Naive thymus-derived CD4-positive, alpha-beta T cell (primary cell): ENCODE measurements at places on chromosomes 7 and 10.

- DNase-seq, result no peak
Measured at GRCh38 chr7:121774563-121774962, 98.4 kb upstream of the PTPRZ1 start.

DNA sequence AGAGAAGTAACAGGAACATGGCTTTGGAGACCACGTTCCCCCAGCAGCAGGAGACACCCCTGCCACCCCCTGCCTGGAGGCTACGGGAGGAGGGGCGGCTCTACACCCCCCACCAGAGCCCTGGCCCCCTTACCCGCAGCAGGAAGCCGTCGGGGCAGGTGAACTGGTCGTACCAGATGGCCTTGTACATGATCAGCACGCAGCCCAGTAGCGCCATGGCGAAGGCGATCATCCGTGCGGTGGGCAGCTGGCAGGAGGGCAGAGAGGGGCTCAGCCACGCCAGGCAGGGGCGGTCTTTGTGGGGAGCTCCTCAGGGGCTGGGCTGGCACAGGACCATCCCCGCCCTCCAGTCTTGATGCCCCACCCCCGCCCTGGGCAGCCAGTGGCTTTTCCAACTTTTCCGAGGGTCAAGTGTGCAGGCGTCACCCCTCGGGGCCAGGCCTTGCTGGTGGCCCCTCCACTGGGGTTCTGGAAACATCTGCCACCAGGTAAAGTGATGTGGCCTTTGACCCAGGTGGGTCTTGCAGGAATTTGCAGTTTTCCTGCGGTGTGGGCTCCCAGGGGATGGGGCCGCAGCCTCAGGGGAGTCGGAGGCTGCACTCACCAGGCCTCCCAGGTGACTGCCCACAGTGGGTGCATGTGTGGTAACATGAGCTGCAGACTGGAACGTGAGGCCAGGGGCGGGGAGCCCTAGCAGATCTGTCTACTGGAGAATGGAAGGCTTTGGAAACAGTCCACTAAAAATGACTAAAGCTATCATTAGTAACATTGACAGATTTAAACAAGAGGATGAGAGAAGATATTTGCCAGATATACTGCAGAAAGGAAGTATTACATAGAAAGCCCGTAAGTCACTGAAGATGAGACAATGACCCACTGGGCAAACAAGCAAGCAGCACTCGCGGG is 9.7 kb downstream of the CALY start:
- DNase-seq, result no peak

- no peak for DNase-seq
Measured at GRCh38 chr10:1024103-1024502, 1.6 kb downstream of the IDI2 start.

- no peak for DNase-seq
Measured at GRCh38 chr10:5503477-5503835, 4.1 kb upstream of the CALML5 start.

GRCh38 chr7:134932707-134933370 is 53.5 kb upstream of the AGBL3 start:
- no peak for DNase-seq

DNA sequence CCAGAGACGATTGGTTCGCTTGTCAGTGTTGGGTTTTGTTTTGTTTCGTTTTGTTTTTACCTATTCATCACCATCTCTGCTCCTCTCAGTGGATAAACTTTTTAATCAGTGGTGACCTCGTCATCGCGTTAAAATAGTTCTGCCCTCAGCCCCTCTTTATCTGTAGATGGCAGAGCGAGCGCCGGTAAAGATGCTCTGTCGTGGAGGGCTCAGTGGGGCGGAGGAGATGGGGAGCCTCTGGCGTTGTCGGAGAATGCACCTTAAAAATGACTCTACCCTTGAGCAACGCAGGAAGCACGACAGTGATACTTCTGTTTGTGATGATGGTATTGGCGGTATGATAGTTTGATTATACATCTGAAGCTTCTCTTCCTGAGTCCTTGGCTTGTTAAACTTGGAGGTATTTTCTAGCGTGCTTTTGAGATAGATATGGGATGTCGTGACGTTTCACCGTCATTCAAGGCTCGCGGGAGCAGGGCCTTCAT is 554 bp downstream of the CSGALNACT2 start:
- peak; percentile 80 for DNase-seq

DNA sequence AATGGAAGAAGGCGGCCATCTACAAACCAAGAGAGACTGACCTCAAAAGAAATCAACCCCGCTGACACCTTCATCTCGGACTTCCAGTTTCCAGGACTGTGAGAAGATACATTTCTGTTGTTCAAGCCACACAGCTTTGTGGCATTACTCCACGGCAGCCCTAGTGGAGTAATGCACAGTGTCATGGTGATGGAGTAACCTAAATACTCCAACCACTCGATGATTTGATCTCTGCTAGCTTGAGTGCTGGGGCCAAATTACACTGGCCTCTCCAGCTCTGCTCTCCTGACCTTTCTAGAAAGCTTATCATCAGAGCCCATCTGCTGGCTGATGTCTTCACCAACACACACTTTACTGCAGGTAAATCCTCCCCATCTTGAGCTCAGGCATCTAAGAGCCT is 52.2 kb downstream of the GALNT17 start:
- no peak for DNase-seq

- no peak for DNase-seq
Measured at GRCh38 chr10:119191881-119192280, 13.3 kb upstream of the PRDX3 start.

DNA sequence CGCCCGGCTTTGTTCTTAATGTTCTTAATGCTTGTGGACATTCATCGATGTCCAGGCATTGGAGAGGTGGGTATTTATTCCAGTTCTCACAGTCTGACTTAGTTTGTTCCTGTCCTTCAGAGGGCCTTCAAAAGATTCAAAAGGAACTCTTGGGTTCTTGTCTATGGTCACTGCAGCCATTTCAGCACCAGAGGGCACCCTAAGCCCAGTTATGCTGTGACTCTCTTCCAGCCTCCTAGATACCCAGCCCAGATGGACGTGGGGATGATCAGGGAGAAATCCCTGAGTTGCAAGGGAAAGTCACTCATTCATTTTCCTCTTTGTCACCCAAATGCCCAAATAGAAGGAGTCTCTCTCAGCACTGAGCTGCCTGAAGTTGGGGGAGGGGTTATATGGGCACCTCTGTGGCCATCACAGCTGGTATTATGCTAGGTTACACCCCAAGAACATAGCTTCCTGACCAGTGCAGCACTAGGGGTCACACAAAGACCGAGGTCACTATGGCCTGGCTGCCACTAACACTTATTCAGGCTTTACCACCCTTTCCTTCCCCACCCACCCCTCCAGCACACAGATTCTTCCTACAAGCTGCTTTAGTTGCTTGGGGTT is 26.5 kb upstream of the CCDC126 start:
- DNase-seq, result peak; percentile 63

DNA sequence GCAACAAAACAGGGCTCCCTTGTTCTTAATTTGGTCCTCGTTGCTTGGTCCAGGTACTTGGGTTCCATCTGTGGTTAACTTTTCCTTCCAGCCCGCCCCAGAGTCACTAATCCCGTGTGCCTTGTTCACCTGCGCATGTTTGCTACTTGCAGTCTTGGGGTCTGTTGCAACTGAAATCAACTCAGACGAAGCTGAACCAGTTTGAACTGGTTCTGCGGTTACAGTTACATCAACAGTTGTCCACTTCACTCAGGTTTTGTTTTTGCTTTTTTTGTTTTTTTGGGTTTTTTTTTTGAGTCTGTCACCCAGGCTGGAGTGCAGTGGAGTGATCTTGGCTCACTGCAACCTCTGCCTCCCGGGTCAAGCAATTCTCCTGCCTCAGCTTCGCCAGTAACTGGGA is 34.7 kb downstream of the TRRAP start:
- DNase-seq, result no peak

GRCh38 chr7:117993377-117994003 is 120.2 kb upstream of the CTTNBP2 start:
- no peak for DNase-seq

- DNase-seq, result no peak
Measured at GRCh38 chr7:54111814-54112511, 430.2 kb upstream of the VSTM2A start.

GRCh38 chr10:30170814-30171213 is 111.4 kb upstream of the JCAD start:
- DNase-seq, result no peak

DNA sequence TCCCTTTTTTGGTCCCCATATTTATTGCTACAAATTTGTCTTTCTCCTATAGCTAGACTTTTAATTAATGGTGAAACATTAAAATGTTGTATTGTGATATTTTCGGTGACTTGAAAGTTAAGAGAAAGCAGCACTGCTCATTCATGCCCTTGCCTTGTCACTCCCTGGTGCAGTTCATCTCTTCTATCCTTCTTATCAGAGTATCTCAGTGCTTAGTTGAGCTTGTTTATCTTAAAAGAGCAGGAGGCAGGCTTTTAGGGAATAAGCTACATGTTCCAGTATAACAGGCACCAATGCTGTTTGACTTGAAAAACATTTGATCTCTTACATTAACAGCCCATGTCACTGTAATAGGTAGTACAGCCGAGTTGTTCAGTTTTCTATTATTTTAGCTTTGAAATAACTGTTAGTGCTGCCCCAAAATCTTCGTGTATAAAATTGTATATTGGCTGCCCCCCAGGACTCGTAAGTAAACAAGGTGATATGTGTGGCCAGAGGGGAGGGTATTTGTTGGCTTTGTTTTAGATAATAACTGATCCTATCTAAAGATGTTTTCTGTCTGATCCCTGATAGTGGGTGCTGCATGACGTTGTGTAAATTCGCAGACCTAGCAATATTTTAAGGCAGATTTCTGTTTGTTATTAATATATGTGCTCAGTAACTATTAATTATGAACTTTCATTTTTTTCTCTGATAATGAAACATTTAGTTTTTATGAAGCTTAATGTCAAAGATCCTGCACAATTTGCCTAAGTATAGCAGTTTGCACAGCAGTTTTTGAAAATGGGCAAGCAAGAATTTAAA is 96.5 kb downstream of the BTRC start:
- no peak for DNase-seq

GRCh38 chr7:36781011-36781738 is 56.9 kb upstream of the AOAH start:
- DNase-seq, result peak; percentile 75

DNA sequence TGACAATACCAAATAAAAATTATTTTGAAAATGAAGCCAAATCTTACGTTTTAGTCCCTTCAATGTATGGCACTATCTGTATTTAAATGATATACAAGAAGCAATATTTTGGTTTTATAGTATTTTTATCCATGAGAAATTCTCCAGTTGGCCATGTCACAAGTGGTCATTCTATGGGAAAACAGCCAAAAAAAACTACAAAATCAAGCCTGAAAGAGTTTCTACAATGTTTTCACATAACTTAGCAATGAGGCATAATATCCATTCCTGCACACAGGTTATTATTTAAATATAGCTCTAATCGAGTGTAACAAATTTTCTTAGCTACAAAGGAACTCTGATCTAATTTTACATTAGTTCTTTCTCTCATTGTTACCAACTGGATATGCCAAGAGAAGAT is 5.4 kb downstream of the RAB11FIP2 start:
- DNase-seq, result no peak

DNA sequence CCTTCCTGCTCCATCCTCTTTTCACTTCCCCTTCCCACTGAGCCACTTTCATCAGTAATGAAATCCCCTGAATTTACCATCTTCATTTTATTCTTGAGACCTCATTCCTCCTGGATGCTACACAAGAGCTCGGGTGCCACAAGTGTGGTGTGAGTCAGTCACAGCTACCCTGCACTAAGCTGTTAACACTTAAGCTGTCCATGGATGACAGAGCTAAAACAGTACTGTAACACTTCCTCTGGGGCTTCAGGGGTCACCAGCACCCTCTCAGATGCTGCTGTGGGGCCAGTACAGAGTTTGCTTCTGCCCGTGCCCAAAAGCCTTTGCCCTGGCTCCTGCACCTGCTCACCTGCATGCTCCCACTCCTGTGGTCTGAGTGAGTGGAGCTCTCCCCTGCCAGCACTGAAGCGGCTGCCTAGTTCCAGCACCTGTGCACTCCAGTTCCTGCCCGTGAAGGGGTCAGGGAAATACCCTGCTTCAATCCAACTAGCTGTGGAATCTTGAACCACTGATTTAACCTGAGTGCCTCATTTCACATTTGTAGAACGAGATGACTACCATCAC is 71.9 kb downstream of the POT1 start:
- DNase-seq, result no peak

- DNase-seq, result no peak
Measured at GRCh38 chr10:120477021-120477742, 20.2 kb downstream of the PLPP4 start.
